Colonic mucosa (tissue), 4 donors: ENCODE measurements at places on chromosomes 2 and 18. TPM values are rescaled to one million over a fixed set of nuclear protein-coding genes. Genes with fewer than 3 reads are reported as not detected.

GRCh38 chr2:189683348-189683747 lies 8.9 kb downstream of the ANKAR start:
- H3K27me3 ChIP-seq = no peaks in the 10 kb centered on the region
- H3K4me3 ChIP-seq = no peak overlapping the region
- no peak overlapping the region for H3K27ac ChIP-seq
- H3K4me1 ChIP-seq = no peaks in the 10 kb centered on the region
- no peak for DNase-seq

DNA sequence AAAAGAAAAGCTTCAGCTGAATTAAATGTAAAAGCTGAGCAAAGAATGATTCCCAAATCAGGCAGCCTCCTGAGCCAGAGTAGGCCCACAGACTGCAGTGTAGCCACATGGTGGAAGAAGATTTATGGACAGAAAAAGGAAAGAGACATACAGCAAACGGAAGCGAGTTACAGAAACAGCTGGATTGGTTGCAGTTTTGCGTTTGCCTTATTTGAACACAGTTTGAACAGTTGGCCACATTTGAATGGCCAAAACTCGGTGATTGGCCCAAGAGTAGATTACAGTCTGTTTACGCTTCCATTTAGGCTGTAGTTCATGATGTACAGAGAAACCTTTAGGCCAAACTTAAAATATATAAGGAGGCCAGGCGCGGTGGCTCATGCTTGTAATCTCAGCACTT lies 35.1 kb downstream of the SH2D6 start:
- H3K4me1 ChIP-seq = peaks cover 3% of the 10 kb centered on the region
- no peak for DNase-seq
- H3K27me3 ChIP-seq = no peaks in the 10 kb centered on the region
- no peak overlapping the region for H3K27ac ChIP-seq

DNA sequence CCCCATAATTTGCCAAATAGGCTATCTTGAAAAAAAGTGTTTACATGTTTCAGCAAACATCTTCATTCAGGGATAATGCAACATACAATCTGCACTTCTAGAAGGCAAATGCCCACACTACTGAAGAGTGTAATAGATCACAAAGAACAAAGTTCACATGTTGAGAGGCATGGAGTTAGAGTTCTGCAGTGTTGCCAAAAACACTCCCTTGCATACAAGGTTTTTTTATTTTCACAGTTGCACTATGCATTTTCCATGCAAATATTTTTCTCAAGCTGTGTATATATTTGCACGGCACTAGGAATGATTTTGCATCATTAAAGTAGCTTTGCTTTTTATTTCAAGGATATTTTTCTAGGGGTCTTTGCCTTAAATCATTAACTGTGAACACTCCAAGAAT lies 409.9 kb downstream of the THSD7B start:
- no peak overlapping the region for H3K27ac ChIP-seq
- H3K4me1 ChIP-seq = no peaks in the 10 kb centered on the region
- H3K4me3 ChIP-seq = no peak overlapping the region
- no peak for DNase-seq
- no peaks in the 10 kb centered on the region for H3K36me3 ChIP-seq

DNA sequence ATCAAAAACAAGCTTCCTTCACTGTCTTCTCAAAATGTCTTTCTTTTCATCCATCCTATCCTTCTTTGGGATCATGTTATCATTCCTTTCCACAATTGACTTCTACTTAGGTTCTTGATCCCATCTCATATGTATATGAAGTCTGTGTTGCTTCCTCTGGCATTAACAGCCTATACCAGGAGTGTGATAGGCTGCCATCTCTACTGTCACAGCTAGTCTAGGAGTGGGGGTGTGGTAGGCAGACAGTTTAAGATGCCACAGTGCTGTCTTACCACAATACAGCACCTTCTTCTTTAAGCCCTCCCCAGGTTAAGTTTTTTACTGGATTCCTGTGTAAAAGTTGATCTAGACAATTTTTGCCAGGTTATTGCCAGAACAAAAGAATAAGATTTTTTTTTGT lies 3.7 kb upstream of the HTR2B start:
- no peak overlapping the region for H3K4me3 ChIP-seq
- H3K4me1 ChIP-seq = no peaks in the 10 kb centered on the region
- H3K27me3 ChIP-seq = no peaks in the 10 kb centered on the region
- H3K36me3 ChIP-seq = no peaks in the 10 kb centered on the region
- H3K27ac ChIP-seq = no peak overlapping the region

G6PC2 gene
- not detected for total RNA-seq
